ENCODE measurements at places on chromosomes 2 and 18.

GRCh38 chr18:23151414-23152099, 16.3 kb downstream of the CABLES1 start:
- no peak for DNase-seq

DNA sequence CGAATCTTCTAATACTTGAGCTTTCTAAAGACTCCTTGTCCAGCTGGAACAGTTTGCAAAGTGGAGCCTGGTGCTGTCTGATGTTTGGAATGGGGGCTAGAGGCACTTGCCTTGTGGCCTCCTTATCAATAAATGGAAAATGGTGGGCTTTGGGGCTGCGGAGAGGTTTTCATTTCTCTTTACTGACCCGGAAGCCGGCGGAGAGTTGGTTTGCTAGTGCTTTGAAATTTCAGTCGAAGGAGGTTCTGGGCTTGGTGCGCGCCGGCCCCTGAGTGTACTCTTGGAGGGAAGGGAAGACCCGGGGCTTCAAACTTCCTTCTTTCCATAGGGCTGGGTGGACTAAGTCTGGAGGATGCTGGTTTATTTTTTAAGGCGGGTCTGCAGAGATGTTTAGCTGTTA, 714 bp downstream of the RPIA start:
- peak; percentile 16 for DNase-seq

GRCh38 chr2:151325581-151326095, 31.8 kb upstream of the TNFAIP6 start:
- DNase-seq = peak; percentile 88

DNA sequence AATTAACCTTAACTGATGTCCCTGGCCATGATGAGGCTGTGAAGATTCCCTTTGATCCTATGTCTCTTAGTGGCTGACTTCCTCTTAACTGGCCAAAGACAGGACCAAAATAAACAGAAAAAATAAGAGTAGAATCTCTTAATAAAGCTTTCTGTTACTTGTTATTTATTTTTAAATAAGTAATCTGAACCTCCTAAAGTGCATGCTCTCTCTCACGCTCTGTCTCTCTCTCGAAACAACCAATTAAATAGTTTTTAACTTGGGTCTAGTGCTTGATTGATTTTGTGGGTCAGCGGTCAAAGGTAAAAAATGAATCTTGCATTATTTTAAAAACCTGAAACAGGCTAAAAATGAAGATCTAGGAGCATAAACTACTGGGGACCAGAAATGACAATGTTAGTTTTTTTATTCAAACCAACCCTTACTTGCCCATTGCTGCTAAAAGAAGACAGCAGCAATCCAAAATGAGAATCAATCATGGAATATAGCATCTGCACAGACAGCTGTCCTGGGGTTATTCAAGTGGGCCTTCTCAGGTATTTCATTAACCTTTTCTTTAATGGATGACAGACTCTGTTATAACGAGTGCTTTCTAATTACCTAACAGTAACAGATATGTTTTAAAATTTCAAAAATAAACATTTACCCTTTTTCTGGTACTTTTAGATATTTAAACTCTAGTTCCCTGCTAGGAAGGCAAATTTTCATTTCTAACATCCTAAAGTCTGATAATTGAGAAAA, 11.2 kb downstream of the GAREM1 start:
- DNase-seq = no peak

GRCh38 chr2:187783446-187783845, 229.2 kb upstream of the TFPI start:
- DNase-seq = no peak

Measured in inflammatory macrophage treated with lipopolysaccharide for 4 hours (primary cell).